Stimulated activated CD4-positive, alpha-beta T cell treated with anti-CD3 and anti-CD28 coated beads, Interleukin-2, amount 100 ng/mL, for 24 hours (primary cell): ENCODE measurements at places on chromosomes 5 and 9.

GRCh38 chr9:127963041-127963358, 17.8 kb downstream of the EEIG1 start:
- DNase-seq, result no peak

GRCh38 chr9:12290166-12290869, 402.9 kb upstream of the TYRP1 start:
- DNase-seq, result no peak

- DNase-seq, result no peak
These were observed 538.8 kb downstream of the TMEM38B start for GRCh38 chr9:106233116-106233515.

DNA sequence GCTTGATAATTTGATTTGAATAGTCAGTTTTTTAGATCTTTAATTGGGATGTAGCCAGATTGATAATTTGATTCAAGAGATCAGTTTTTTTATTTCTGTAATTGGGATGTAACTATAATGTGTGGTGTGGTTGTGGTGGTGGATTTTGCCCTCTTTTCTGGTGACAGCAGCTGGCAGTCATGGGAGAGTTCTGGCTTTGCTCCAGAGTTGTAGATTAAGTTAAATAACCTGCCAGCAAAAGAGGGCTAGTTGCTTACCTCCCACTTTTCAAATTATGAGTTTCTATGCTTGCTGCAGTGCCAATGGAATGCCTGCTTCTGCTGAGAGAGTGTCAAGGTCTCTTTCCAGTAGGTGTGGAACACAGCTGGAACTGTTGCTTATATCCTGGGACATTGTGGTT, 315.1 kb downstream of the CCDC171 start:
- DNase-seq, result no peak

- peak; percentile 64 for DNase-seq
These were observed 54.7 kb upstream of the SARDH start for GRCh38 chr9:133792721-133793470.

DNA sequence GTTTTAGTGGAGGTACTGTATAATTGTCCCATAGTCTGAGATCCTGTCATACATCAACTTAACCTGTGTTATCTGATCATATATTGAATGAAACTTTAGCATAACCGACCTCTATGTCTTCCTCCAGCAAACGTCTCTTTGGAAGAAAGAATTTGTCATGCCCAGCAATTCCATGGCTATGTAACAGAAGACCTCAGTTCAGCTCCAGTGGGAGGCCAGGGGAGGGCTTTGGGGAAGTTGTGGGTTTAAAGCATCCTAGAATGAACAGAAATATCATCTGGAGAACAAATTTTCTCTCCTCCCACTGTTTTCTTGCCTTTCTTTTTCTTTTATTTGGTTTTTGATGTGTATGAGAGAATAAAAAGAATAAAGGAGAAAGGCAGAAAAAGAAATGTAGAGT, 164.5 kb downstream of the GAS1 start:
- DNase-seq, result no peak

- DNase-seq, result no peak
These were observed 36.0 kb downstream of the TTC1 start for GRCh38 chr5:160044967-160045366.

DNA sequence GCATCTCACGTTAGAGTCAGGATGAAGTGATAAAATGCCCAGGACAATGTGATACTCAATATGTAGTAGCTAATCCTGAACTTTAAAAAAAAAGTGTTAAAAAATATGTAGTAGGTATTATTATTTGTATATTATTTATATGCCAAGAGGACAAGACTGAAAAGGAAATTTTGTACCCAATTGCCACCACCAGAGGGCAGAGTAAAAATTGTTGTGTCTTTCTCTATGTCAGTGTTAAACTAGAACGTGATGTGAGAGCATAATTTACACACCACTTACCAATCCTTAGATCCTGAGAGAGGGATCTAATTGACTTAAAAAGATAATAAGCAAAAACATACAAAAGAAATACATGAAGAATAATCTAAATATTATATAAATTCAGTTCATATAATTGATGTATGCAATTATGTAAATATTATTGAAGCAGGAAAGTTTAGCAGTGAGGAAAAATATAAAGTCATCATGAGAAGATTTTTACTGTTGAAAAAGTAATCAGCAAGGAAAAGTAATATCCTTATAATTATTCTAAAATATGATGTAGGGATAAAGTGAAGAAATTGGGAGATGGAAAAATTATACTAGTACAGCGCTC, 288.9 kb downstream of the RAB3C start:
- DNase-seq, result no peak

DNA sequence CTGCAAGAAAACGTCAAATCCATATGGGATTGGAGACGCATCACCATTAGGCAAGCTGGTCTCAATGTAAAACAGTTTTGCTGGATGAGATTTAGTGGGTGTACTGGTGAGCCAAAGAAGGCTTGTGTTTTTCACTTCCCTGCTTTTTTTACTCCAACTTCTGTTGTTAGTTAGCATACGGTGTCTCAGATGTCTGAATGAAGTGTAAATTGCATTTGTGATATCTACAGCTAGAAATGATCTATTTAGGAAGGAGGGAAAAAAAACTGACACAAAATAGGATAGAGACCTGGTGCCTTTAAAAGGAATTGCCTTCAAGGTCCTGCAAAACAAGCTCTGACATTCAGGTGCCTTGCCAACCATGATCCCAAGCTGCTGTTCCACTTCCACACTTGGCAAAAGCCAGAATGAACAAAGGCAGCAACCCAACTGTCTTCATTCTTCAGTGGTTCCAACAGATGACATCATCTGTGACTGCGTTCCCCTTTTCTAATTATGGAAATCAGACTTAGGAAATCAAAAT, 104.2 kb upstream of the RAI14 start:
- DNase-seq, result no peak

- no peak for DNase-seq
These were observed 23.0 kb upstream of the GOLM1 start for GRCh38 chr9:86122311-86122710.

- DNase-seq, result no peak
These were observed 13.8 kb downstream of the NCS1 start for GRCh38 chr9:130186051-130186450.

DNA sequence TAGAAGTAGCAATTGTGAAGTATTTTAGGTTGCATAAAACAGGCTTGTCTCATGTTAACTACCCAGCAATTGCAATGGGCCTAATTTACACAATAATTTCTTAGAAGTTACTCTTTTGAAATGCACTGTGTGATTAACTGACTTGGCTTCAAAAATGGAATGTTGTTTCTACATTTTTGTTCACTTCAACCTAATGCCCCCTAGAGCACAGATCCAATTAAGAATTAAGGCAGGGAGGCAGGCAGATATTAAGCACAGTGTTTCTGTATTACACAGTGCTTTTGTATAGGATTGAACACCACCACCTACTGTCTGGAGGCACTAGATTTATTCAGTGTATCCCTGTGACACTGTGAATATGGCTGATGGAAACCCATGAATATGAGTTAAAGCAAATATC, 302.1 kb downstream of the FBXL17 start:
- no peak for DNase-seq

GRCh38 chr9:126755317-126755875, 49.4 kb upstream of the ZBTB43 start:
- DNase-seq, result no peak
